Stimulated activated CD8-positive, alpha-beta memory T cell treated with anti-CD3 and anti-CD28 coated beads, Interleukin-2, amount 100 ng/mL, for 1 hour (primary cell): ENCODE measurements at places on chromosomes 5 and 9.

DNA sequence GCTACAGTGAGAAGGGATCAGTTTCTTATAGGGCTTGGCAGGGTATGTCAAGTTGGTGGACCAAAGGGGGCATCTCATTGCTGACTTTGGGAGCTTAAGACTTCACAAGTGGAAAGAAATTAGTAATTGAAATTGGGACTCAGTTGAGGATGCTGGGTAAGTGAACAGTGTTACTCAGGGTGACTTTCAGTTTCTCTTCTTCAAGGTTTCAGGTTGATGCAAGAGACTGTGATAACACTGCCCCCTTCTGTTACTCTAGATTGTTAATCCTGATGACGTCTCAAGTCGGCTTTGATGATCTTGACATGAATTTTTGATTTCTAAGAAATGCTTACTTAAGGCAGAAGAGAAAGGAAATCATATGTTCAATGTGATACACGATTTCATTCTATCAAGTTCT is 21.3 kb downstream of the KCTD16 start:
- DNase-seq, result no peak

GRCh38 chr9:38715684-38716083 is 4.2 kb downstream of the FAM240B start:
- no peak for DNase-seq

DNA sequence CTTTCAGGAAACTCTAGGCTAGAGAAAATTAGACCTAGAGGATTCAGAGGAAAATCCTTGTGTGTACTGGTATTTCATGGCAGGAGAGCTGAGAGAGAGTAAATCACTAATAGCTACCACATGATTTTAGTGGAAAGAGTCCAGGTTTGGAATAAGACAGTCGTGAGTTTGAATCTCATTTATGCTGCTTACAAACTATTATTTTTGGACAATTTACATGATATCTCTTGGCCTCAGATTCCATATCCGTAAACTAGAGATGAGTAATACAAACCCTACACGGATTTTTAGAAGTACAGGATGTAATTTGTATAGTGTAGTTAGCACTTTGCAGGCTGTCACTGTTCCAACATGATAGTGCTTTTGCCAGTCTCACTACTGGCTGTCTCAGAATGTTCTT is 2.7 kb downstream of the IL31RA start:
- DNase-seq, result no peak

- no peak for DNase-seq
Observed at GRCh38 chr9:26597542-26598149, 295.0 kb downstream of the CAAP1 start.

- DNase-seq, result no peak
Observed at GRCh38 chr5:150066901-150067396, 19.4 kb downstream of the CSF1R start.

GRCh38 chr9:22148528-22148875 is 139.4 kb upstream of the CDKN2B start:
- DNase-seq, result no peak
